ENCODE measurements at places on chromosomes 12 and 14. TPM values are rescaled to one million over a fixed set of nuclear protein-coding genes. Genes with fewer than 3 reads are reported as not detected.

- peaks cover 4% of the 10 kb centered on the region for H3K4me1 ChIP-seq
- no peak overlapping the region for H3K27ac ChIP-seq
- DNase-seq = no peak
- H3K4me3 ChIP-seq = no peak overlapping the region
These were observed 171.8 kb upstream of the PARP11 start for GRCh38 chr12:4044736-4045730.

- no peaks in the 10 kb centered on the region for H3K27me3 ChIP-seq
- H3K27ac ChIP-seq = no peak overlapping the region
- no peak for DNase-seq
- no peaks in the 10 kb centered on the region for H3K4me1 ChIP-seq
- no peak overlapping the region for H3K4me3 ChIP-seq
These were observed 54.1 kb upstream of the GNG2 start for GRCh38 chr14:51806026-51807023.

DNA sequence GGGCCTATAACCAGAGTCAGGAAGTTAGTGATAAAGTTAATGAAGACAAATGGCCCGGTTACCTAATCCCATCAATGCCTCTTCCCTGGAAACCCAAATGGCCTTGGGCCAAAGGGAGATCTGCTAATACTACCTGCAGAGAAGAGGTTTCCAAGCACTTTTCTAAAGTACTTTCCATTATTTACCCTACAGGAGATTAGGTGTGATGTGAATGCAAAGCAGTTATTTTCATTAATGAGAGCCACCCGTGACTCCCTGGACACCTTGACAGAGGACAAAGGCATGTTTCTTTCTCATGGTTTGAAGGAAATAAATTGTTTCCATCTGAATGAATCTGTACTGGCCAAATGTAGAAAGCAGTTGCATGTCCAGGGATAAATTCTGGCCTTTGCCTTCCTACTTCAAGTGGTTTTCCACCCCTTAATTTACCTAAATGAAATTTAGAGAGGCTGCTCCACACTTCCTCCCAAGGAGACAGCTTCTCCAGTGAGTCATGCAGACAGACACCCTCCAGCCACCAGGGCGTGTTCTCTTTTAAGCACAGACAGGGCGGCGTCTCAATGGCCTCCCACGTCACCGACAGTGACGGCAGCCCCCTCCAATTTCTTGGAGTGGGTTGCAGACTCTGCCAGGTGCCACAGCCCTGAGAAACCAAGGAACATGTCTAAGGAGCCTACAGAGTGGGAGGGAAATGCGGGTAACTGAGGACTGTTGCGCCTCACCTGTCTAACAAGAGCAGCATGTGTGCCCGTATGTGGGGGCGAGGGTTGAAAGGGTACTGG is 43.9 kb upstream of the GNPNAT1 start:
- H3K4me1 ChIP-seq = no peaks in the 10 kb centered on the region
- H3K27ac ChIP-seq = no peak overlapping the region
- no peak overlapping the region for H3K4me3 ChIP-seq
- DNase-seq = no peak

GRCh38 chr14:76772300-76773187 is 11.3 kb downstream of the VASH1 start:
- no peaks in the 10 kb centered on the region for H3K4me1 ChIP-seq
- no peaks in the 10 kb centered on the region for H3K36me3 ChIP-seq
- H3K27ac ChIP-seq = no peak overlapping the region
- no peak overlapping the region for H3K4me3 ChIP-seq

DNA sequence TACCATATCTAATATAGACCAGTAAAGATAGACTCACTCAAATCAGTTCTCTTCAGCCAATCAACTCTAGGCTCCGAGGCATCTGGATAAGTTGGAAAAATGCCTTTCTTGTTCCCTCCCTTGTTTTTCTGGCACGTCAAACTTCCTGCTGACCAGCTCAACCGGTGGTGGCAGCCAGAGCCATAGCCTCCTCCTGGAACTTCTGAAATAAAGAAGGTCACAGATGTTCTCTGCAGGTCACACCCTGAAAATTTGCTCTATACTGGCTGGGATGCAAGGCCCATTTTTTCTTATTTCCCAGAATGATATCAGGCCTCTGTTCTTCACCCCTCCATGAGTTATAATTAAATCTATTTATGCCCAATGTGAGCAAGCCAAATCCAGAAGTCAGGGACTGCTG is 81.9 kb downstream of the BMP4 start:
- H3K27ac ChIP-seq = no peak overlapping the region
- H3K4me1 ChIP-seq = peaks cover 20% of the 10 kb centered on the region
- no peaks in the 10 kb centered on the region for H3K27me3 ChIP-seq
- H3K4me3 ChIP-seq = no peak overlapping the region
- no peak for DNase-seq

DNA sequence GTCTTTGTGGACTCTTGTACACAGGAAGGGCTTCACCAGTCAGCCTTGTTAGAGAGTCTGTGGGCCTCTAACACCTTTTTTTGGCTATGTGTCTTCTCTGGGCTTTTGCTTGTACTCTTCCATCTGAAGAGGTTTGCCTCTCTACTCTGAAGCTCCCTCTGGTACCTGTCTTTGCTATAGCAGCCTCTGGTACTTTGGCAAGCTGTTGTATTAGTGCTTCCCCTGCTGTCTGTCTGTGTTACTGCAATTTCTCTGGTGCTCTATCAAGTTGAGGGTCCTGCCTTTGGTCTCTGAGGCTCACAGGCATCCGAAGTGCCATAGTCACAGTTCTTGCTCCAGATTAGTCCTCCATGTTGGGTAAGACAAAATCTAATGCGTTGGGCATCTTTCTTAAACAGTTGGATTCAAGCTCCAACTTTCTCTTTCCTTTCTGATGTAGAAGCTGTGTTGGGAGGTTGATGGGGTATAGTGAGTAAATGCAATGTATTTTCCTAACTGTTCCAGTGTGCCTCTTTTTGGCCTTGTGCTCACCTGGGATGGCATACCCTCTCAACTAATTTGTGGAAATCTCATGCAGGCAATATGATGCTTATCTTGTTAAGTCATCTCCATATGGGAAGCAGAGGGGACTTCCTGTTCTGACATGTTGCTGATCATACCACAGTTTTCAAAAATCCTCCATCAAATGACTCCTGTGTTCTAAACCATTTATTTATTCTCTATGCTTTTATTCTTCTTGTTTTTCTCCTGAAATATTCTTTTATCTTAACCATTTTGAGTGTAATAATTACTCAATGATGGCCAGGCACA is 88.8 kb downstream of the ATF7IP start:
- H3K36me3 ChIP-seq = 0 out of 2 replicates have a peak, but pooled peaks cover 1% of the 10 kb centered on the region
- H3K27ac ChIP-seq = no peak overlapping the region
- H3K27me3 ChIP-seq = no peaks in the 10 kb centered on the region

GRCh38 chr12:19689801-19690472 is 250.6 kb downstream of the AEBP2 start:
- H3K4me1 ChIP-seq = no peaks in the 10 kb centered on the region
- DNase-seq = no peak
- no peak overlapping the region for H3K4me3 ChIP-seq
- H3K27me3 ChIP-seq = no peaks in the 10 kb centered on the region
- H3K27ac ChIP-seq = no peak overlapping the region

DNA sequence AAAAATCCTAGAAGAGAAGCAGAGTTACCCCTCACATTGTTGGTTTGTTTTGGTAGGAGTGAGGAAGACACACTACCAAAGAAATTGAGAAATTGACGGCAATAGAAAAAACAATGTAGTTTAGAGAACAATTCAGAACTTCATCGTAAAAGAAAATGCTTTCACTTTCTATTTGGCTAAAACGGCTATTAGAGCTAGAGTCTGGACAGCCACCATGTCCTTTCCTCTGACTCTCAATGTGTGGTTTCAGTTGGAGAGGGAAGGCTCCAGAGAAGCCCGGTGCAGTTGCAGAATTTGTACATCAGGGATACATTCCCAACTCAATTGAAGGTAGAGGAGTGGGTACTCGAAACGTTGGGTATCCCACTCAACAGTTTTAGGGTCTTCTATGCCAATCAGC is 535.3 kb downstream of the GALC start:
- no peak overlapping the region for H3K4me3 ChIP-seq
- H3K27me3 ChIP-seq = no peaks in the 10 kb centered on the region
- no peaks in the 10 kb centered on the region for H3K36me3 ChIP-seq
- H3K4me1 ChIP-seq = no peaks in the 10 kb centered on the region

DNA sequence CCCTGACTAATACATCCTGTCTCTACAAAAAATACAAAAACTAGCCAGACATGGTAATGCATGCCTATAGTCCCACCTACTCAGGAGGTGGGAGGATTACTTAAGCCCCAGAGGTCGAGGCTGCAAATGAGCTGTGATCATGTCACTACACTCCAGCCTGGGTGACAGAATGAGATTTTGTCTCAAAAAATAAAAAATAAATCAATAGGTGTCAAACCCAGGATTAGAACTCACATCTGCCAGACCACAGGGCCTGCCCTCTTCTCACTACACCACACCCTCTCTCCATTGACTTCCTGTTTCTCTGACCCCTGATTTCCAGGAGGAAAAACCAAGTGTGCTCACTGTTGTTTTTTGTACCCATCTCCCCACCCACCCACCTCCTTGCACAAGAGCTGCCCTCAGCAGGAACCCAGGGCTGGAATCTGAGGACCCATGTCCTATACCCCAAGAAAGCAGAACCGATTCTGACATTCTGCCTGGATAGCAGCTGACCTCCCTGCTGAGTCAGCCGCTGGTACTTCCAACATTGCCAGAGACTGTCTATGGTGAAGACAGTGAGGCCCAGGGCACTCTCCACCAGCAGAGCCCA is 6.2 kb downstream of the CMKLR1 start:
- no peaks in the 10 kb centered on the region for H3K36me3 ChIP-seq
- H3K4me1 ChIP-seq = no peaks in the 10 kb centered on the region
- DNase-seq = no peak
- no peak overlapping the region for H3K27ac ChIP-seq

DNA sequence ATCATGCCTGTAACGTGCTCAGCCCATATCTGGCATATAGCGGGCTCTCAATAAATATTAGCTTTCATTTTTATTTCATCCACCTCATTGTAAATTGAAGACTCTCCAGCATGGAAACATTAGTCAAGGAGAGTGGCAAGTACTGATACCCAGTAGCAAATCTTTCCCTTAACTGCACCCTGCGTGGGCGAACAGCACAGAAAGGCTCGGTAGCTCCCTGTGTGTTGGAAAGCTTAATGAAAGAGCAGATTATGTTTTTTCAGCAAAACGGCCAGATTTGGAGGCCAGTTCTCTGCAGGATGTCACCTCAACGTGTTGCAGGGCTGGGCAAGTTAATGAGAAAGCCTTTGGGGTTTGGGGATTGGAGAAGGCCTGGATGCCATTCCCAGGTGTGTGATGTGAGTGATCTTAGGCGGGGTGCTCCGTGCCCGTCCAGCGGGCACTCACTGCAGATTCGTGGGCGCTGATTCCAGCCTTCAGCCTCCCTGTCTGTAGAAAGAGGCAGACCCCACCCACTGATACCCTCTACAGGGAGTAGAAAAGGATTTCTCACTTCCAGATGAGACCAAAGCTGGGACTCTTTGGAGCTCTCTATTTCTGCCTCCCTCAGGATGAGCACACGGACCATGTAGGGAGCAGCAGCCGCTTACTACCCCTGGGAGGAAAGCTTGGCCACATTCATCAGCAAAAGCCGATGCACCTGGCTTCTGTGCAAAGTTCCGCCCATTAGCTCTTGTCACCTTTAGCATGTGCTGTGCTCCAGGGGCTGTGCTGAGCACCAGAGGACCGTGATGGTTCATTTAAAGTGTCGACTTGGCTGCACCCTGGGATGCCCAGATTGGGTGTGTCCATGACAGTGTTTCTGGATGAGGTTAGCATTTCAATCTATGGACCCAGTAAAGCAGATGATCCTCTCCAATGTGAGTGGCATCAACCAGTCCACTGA is 29.1 kb downstream of the C14orf132 start:
- no peaks in the 10 kb centered on the region for H3K36me3 ChIP-seq
- no peaks in the 10 kb centered on the region for H3K27me3 ChIP-seq
- no peak overlapping the region for H3K27ac ChIP-seq
- no peak overlapping the region for H3K4me3 ChIP-seq
- no peaks in the 10 kb centered on the region for H3K4me1 ChIP-seq

DNA sequence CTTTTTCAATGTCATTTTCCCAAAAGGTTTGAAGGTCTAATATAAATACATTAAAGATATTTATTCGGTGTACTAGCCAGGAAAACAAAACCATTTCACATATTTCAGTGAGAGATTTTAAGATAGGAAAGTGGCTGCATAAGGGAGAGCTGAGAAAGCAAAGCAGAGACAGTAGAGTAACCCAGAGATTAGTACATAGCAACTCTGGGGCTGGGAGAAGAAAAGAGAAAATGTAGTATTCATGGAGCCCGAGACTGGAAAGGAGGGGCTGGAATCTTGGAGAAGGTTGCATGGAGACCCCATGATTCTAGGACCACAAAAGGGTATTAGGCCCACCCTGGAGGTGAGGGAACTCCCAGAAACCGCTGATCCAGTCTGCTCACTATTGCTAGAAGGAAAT is 236.9 kb downstream of the PAWR start:
- H3K27ac ChIP-seq = peak overlapping the region; percentile 81
- no peaks in the 10 kb centered on the region for H3K27me3 ChIP-seq
- H3K4me1 ChIP-seq = peaks cover 29% of the 10 kb centered on the region
- no peak for DNase-seq
- H3K4me3 ChIP-seq = no peak overlapping the region
- H3K36me3 ChIP-seq = no peaks in the 10 kb centered on the region

GRCh38 chr14:86933958-86934595 is 1058.9 kb downstream of the GALC start:
- H3K4me1 ChIP-seq = no peaks in the 10 kb centered on the region
- H3K27ac ChIP-seq = no peak overlapping the region
- no peak overlapping the region for H3K4me3 ChIP-seq
- H3K27me3 ChIP-seq = no peaks in the 10 kb centered on the region
- no peak for DNase-seq

- peaks cover 4% of the 10 kb centered on the region for H3K4me1 ChIP-seq
- H3K27ac ChIP-seq = no peak overlapping the region
- H3K27me3 ChIP-seq = no peaks in the 10 kb centered on the region
- no peaks in the 10 kb centered on the region for H3K36me3 ChIP-seq
- no peak overlapping the region for H3K4me3 ChIP-seq
- peak; percentile 66 for DNase-seq
These were observed 17.4 kb downstream of the CEP170B start for GRCh38 chr14:104882325-104882973.

GRCh38 chr14:25803386-25804018 is 753.6 kb upstream of the STXBP6 start:
- no peak overlapping the region for H3K27ac ChIP-seq
- H3K4me3 ChIP-seq = no peak overlapping the region
- H3K27me3 ChIP-seq = no peaks in the 10 kb centered on the region
- H3K4me1 ChIP-seq = no peaks in the 10 kb centered on the region
- no peaks in the 10 kb centered on the region for H3K36me3 ChIP-seq

The LALBA gene
- total RNA-seq = not detected

The LPAR5 gene
- 0.19 TPM for total RNA-seq

The AGAP2 gene
- not detected for total RNA-seq

The PEBP1 gene
- 134 TPM for total RNA-seq

The CCDC85C gene
- 76.2 TPM for total RNA-seq

The NUMB gene
- total RNA-seq = 66.2 TPM

The APOF gene
- 0.18 TPM for total RNA-seq

The FANCM gene
- 16.1 TPM for total RNA-seq

The CLEC1A gene
- not detected for total RNA-seq

The PLBD1 gene
- total RNA-seq = 21.1 TPM

The CIT gene
- total RNA-seq = 55.9 TPM

The RNASE9 gene
- not detected for total RNA-seq

The TBK1 gene
- total RNA-seq = 21.6 TPM
